ENCODE measurements at places on chromosomes 5 and 9.

GRCh38 chr5:67552773-67553172, 356.2 kb upstream of the CD180 start:
- no peak for DNase-seq

- no peak for DNase-seq
Observed at GRCh38 chr5:68196876-68197275, 18.7 kb upstream of the PIK3R1 start.

DNA sequence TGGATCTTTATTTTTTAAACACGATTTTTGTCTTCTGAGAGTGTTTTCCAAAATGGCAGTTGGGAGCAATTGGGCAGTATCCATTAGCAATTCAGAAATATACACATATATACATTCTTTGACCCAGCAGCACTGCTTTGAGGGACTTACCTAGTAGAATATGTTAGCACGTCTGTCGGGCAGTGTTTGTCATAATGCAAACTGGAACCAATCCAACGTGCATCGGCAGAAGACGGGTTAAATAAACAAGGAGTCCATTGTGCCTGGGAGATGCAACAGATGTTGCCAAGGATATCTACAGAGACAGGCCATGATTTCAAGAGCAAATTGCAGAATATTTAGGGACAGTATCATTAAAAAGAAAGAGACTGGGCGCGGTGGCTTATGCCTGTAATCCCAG, 107.0 kb downstream of the COL5A1 start:
- no peak for DNase-seq

GRCh38 chr5:37532976-37533740, 154.0 kb downstream of the WDR70 start:
- DNase-seq, result no peak

DNA sequence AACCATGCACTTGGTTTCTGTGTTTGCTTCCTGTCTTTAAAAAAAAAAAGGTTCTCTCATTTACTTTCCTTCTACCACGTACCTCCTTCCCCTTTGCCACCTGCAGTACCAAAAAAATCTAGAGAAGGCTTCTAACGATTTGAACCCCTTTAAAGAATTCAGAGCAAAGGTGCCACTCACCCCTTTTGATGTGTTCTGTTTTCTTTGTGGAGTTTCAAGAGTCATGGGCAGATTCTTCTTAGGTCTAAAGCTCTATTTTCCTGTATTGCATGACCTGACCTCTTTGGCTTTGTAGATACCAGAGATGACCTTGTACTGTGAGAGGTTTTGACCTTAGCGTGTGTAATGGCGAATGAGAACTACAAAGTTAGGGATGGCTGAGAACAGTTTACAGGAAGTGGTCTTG, 29.0 kb downstream of the TXNDC8 start:
- DNase-seq, result no peak

- no peak for DNase-seq
Observed at GRCh38 chr5:141508440-141508797, 19.5 kb downstream of the PCDHGC5 start.

DNA sequence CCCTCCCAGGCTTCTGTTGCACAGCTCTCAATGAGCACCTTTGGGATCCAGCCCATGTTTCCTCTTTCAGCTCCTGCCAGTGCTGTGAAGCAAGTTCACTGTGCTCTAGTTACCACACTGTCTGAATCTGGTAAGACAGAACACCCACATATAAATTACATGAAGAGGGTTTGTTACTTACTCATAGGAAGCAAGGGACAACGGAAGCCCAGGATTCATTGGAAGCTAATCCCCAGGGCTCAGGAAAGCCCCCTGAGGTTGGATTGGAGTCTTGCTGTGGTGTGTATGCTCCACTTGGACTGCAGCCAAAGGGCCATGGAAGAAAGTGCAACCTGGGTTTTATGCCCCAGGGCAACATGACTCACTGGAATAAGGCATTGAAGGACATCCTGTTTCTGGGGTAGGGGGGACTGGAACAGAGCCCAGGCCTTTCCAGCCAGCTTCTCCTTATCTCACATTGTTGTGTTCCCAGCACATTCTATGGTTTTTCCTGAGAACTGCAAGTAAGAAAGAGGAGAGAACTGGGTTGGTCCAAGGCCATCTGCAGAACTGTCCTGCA, 15.6 kb upstream of the CLK4 start:
- no peak for DNase-seq

DNA sequence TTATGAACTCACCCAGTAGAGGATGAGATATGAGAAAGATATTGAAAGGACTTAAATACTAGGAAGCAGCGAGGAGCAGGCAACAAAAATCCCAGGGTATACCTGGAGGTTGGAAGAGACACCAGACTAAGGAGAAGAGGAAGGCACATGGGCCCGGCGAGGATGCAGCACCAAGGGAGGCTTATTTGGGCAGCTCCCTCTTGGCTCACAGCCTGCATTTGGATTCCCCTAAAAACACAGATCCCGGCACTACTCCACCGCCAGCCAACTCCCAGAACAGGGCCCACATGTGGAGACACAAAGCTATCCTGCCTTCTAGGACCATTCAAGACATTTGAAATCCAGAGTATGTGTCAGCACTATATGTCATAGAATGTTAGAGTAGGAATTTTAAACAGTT, 199.8 kb upstream of the FBXL7 start:
- DNase-seq, result no peak

DNA sequence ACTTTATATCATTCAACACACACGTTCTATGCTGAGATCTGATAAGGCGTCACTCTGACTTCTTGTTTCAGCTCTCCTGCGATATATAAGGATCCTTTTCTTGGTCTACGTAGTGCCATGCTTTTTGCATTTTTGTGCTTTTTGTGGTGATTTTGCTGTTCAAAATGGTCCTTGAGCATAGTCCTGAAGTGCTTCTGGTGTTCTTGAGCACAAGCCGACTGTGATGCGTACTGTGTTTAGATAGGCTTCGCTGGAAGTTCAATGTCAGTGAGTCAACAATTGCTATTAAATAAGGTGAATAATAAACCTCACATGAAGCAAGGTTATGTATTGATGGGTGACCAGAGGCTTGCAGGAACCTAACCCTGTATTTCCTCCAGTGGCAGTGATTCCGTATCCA, 46.8 kb downstream of the ACO1 start:
- no peak for DNase-seq

DNA sequence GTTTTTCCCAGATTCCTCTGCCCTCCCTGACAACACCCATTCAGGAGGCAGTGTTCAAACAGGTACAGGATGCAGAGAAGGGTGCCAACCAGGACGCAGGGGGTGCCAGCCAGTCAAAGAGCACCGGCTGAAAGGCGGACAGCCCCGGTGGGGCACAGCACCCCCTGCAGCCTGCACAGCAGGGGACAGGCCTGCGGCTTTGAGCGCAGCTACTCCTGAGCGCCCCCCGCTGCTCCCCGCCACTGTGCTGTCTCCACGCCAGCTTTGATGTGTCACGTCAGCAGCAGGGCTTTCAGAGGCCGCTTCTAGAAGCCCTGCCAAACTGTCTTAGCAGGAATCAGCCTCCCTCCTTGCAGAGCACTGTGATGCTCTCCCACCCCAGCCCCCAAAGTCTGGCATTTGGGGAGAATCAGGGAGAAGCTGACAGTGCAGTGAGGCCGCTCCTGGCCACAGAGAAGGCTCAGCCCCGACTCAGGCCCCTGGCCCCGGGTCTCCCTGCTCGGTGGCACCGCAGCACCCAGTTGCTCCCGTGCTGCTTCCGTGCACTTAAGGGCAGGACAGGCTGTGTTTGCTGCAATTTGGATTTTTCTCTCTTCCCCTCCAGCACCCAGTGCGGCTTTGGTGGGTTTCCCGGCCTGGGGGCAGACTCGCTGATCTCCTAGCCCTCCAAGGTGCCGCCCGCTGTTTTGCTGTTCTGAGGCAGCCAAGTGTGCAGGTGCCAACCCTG, 20.3 kb downstream of the AK8 start:
- DNase-seq, result no peak

DNA sequence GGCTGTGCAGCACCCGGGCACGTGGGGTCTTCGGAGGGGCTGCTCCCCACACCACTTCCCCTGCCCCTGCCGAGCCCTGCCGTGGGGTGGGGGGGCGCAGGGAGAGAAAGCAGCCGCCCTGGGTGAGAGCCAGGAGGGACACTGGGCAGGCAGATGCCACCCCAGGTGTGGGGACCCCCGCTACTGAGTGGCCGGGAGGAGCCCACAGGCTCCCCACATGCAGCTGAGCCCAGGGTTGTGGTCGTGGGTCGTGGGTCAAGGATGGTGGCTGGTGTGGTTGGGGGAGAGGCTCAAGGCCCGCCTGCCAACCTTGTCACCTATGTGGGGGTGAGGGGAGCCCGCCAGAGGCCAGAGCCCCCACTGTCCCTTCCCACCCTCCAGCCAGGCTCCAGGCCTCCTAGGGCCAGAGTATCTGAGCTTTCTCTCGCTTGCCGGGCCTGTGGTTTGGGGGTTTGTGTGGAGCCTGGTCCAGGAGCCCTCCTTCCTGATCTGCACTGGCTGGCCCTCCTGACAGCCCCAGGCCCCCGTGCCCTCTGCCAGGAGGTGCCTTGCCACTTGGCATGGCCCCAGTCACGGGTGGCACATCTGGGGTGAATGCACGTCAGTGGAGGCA, 35.5 kb downstream of the EXOC3 start:
- DNase-seq, result no peak

DNA sequence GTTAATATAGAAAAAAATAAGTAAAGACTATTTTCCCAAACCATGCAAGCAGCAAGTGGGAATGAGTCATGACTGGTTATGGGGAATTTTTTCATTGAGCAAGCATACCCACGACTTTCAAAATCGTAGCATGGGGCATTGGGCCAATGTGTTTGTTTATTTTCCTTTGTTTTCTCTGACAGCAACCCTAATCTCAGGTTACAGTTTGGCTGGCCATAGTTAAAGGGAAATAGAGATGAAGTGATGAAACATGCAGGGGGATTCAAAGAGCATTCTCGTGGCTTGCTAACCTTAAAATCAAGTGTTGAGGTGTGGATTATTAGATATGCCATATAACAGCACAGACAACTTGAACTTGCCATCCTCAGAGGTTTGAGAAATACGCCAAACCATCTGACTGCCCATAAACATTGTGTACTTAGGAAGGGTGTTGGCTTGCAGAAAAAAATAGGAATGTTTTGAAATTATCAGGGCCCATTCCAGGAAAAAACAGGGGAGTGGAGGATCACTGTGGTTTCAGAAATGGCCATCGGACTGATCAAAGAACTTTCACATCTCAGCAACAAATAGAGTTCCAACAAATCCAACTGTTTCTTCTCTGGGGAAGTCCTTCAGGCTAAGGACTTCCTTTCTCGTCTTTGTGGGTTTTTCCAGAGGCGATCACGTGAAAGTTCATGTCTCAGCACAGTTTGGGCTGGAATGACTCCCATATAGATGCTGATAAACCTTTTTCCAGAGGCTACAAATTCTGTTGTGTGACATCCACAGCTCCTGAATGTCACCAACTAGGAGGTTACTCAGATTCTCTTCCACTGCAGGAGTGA, 259.1 kb downstream of the SYK start:
- DNase-seq, result no peak

DNA sequence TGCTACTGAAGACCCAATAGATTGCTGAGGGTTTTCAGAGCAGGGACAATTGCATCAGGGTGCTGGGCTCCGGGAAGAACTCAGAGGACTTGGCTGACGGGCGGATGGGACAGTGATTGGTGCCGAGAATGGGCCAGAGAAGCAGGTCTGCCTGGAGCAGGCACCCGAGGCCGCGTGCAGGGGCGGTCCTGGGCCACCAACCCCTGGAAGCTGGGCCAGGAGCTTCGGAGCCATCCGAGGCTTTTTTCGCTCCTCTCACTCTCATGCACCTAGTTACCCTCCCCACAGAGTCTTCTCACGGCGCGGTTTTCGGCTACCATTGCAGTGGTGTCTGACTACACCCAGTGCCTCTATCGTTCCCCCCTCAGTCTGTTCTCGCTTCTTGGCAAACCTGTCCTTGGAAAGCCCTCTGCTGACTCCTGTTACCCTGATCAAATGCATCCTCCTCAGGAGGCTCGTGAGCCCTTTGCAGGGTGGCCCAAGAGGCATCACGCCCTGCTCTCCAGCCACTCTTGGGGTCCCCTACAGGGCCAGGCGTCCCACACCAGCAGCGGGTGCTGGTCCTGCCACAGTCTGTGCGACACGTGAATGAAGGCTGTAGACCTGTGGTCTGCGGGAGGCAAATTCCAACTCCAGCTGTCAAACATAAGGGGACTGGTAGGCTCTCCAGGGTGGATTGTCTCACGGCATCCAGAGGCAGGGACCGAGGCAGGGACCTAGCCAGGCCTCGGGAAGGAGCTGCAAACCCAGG, 1.2 kb upstream of the CLPTM1L start:
- no peak for DNase-seq

DNA sequence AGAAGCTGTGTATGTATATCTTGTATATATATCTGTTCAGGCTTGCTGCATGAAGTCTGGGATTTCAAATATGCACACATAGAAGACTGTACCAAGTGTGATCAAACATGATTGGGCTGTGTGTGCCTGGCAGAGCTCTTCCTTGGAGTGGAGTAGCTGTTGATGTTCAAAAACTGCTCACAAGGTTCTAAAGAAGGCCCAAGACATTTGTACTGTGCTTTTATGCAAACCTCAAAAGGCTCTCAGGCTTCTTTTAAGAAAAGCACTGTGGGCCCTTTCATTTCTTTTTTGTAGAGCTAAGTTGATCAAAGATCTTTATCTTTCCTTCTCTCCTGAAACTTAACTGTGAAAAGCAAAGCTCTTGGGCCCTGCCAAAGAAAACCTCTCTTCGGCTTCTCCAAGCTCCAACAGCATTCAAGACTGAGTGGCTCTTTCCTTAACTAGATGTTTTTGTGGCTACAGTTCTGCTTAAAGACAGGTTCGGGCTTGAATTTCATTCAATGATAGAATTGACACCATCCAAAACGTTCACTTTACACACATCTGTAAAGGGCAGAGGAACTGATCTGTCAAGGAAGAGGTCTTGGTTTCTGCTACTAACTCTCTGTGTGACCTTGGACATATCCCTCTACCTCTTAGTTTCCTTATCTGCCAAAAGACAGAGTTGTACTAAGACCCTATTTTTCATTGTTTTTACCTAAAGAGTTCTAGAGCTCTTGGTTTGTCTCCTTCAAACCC, 105.8 kb upstream of the IL6ST start:
- DNase-seq, result no peak

DNA sequence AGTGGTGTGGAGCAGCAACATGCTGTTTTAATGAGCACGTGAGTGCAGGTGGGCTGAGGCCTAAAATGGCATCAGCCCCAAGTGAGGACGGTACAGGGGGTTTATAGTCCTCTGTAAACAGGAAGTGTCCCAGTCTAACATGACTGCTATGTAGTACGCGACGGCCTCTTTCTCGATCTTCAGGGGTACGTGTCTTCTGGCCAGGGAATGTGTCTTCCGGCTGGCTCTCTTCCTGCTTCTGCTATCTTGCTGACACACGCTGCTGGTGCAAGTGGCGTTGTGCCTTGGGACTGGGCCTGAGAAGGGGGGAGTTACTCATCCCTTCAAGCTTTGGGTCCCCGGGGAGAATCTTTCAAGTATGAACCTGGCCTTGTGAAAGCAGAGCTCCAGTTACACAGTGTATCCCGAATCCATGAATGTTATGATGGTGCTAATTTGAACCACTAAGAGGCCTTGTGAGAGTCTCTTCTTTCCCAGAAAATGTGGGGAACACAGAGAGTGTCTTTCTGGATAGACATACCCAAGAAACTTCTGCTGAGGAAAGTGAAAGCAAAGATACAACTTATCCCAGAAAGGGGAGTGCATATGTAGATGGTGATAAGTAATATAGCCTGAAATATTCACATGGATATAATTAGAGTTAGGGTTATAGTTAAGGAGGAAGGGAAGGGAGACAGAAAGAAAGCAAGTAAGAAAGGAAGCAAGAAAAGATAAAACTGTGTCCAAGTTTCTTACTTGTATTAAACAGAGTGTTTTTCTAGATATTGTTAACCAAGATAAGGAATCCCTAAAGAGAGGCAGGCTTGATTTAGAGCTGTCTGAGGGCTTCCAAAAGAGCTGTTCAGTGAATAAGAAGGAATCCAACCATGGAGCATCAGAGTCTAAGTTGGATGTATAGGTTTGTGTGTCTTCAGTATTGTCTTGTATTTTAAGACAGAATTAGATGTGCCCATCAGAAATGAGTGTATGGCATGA, 35.5 kb upstream of the ANXA2R start:
- DNase-seq, result no peak

All from stimulated activated CD4-positive, alpha-beta T cell treated with anti-CD3 and anti-CD28 coated beads, Interleukin-15, amount 100 ng/mL, for 24 hours (primary cell).